ENCODE measurements at places on chromosomes 12 and 14.

DNA sequence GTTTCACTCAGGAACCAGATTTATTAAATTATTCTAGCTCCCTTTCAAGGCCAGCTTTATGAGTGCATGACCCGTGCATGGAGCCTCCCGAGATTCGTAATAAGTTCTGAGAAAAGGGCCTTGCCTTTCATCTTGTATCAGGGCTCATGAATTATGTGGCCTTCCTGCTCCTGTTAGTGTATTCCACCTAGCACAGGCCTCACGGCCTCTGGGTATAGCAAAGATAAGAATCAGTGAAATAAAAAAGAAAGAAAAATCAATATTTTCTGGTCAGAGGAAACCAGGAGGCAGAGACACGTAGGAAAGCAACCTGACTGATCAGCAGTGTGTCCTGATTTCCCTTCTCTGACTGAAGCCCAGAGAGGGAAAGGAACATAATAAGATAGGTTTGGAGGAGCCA lies 111.4 kb downstream of the SLC35F4 start:
- DNase-seq, result no peak

- DNase-seq, result no peak
These were observed 17.7 kb downstream of the NOC4L start for GRCh38 chr12:132161796-132162507.

GRCh38 chr12:33116284-33116683 lies 219.7 kb upstream of the PKP2 start:
- no peak for DNase-seq

- no peak for DNase-seq
These were observed 3.4 kb upstream of the GLIPR1 start for GRCh38 chr12:75477137-75477536.

DNA sequence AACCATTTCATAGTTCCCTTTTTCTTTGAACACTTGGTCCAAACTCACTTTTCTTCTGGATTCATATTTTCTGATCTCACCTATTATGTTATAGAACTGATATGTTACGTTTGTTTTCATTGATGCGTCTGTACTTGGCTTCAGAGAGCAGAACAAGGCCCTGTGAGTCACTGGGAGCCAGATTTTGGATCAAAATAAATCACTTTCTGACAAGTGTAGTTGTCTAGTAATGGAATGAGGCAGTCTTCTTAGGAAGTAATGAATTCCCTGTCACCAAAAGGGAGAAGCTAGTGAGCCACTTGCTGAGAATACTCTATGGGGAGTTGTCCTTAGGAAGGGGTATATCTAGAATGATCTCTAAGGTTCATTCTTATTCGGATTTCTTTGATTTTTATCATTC lies 10.2 kb downstream of the BICD1 start:
- DNase-seq, result no peak

DNA sequence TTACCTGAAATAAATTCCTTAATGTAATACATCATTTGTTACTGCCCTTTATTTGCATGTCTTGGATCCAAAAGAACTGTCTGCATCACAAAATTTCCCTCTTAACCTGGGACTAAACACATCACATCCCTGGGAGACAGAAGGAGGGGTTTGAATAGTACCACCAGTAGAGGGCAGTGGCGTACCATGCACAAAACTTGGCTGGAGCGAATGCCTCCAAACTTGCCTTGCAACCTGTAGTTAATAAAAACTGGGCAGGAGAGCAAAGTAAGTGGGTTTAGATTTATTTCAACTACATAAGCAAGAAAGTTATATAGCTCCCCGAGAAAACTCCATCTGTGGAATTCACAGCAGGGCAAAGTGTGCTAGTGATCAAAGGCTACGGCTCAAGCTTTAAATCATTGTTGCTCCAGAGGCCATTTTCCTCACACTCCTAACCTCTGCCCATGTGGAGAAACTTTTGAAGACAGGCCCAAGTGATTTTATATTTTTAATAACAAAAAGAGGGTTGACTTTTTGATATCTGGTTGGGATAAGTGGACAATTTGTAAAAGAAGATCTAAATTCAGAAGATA lies 1176.7 kb upstream of the SEL1L start:
- DNase-seq, result no peak

DNA sequence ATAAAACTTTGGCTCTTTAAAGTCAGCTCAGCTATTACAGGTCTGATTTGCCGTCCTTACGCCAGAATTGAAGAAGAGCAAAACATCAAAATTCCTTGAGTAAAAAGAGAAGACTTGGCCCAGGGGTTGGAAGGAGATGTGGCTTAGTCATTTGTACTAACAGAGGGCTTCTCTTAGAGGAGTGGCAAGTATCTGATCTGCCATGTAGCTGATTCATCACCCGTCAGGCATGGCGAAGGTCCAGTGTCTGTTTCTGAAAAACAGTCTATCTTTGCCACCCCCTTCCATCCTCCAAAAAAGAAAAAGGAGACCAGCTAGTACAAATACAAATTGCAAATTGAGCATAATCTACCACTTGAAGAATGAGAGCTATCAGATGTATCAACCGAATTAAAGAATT lies 91.9 kb downstream of the RAD52 start:
- DNase-seq, result no peak

Measured in stimulated activated CD8-positive, alpha-beta memory T cell treated with anti-CD3 and anti-CD28 coated beads, Interleukin-4, amount 100 ng/mL, for 4 hours (primary cell).